Fibroblast of the aortic adventitia (primary cell): ENCODE measurements at places on chromosomes 16 and 17. TPM values are rescaled to one million over a fixed set of nuclear protein-coding genes. Genes with fewer than 3 reads are reported as not detected.

- DNase-seq = no peak
These were observed 26.3 kb upstream of the ETV4 start for GRCh38 chr17:43572368-43572980.

- no peak for DNase-seq
These were observed 2.2 kb downstream of the GRB7 start for GRCh38 chr17:39739885-39740356.

DNA sequence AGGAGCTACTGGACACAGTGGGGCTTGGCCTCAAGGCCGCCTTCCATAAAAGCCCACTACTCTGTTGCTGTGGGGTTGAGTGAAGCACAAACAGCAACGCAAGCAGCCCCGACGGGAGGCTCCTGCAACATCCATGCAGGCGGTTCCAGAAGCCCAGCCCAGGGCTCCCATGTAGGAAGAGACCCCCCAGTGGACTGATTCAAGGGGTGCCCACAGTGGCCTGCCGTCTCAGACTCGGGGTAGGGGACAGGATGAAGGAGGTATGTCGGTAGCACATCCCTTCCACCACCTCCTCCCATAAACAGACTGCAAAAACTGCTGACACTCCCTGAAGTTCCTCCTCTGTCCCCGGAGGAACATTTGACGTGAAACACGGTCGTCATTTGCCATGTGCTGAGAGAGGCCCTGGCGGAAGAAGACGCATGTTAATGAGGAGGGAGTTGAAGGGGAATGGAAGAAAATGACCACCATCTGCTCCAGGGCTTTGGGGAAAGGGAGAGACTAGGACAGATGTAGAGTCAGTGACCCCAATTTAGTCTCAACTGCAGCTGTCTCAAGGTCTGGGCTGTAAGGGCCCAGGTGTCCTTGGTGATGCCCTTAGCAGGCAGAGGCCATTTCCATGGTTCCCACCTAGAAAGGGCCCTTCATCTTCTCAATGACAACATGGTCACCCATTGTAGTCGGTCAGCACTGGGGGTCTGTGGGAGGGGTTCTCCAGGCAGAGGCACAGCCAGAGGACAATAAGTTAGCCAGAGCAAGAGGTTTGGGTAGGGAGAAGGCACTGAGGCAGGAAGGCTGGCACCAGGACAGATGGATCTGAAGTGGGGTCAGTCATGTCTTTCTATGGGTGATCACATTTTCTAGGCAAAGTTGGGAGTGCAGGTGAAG is 200.6 kb downstream of the CPPED1 start:
- no peak for DNase-seq

GRCh38 chr16:50411034-50411433 is 42.2 kb upstream of the BRD7 start:
- DNase-seq = no peak

The SNX20 gene
- not detected in 2 replicates for total RNA-seq

The SIAH1 gene
- total RNA-seq = 31.6 and 36.5 TPM in 2 replicates

The RHBDL1 gene
- total RNA-seq = 1.6 and 3.2 TPM in 2 replicates

The FMNL1 gene
- total RNA-seq = 0.81 and 0.90 TPM in 2 replicates

The SLC16A6 gene
- 0.09 TPM in 1 of 2 replicates, not detected in the other for total RNA-seq

The TSR3 gene
- 49.3 and 73.3 TPM in 2 replicates for total RNA-seq
